ENCODE measurements at places on chromosomes 1 and 21.

DNA sequence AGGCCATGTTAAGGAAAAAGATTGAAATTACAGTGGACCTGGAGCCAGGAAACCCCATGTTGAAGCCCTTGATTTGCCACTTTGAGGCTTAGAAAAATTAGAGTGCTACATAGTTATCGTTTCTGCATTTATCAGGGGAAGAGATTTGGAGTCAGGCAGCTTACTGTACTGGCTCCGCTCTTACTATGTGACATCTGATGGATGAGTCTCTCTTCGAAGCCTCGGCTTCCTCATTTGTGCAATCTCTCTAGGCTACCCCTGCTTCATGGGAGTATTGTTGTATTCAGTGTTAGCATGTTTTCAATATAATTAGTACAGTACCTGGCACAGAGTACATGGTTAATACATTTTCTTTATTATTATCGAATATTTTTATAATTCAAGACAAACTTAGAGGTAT, 480.4 kb upstream of the USP24 start:
- DNase-seq: no peak

DNA sequence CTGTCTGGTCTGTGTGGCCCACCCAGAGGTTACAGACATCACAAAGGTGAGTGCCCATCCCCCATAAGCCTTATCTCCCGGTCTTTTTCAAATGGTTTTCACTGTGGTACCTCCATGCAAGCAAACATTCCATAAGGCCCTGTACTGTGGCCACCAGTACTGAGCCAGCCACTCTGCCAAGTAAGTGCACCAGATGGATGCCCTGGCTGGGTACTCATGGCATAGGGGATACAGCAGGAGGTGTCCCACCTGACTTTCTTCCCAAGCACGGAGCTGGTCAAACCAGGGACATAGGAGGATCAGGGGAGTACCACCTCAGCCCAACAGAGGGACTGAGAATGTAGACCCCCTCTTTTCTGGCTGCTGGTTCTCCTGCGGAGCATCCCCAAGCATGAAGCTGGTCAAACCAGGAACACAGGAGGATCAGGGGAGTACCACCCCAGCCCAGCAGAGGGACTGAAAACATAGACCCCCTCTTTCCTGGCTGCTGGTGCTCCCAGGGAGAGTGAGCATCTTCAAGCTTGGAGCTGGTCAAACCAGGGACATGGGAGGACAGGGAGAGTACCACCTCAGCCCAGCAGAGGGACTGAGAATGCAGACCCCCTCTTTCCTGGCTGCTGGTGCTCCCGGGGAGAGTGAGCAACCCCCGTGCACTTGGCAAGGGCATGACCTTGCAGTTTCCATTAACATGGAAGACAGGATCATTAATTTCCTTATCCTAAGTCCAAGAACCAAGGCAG, 81.8 kb upstream of the KLHDC7A start:
- DNase-seq: no peak

GRCh38 chr1:149936992-149937705, 470 bp upstream of the MTMR11 start:
- no peak for DNase-seq

GRCh38 chr21:27683292-27683691, 716.4 kb upstream of the ADAMTS5 start:
- no peak for DNase-seq

DNA sequence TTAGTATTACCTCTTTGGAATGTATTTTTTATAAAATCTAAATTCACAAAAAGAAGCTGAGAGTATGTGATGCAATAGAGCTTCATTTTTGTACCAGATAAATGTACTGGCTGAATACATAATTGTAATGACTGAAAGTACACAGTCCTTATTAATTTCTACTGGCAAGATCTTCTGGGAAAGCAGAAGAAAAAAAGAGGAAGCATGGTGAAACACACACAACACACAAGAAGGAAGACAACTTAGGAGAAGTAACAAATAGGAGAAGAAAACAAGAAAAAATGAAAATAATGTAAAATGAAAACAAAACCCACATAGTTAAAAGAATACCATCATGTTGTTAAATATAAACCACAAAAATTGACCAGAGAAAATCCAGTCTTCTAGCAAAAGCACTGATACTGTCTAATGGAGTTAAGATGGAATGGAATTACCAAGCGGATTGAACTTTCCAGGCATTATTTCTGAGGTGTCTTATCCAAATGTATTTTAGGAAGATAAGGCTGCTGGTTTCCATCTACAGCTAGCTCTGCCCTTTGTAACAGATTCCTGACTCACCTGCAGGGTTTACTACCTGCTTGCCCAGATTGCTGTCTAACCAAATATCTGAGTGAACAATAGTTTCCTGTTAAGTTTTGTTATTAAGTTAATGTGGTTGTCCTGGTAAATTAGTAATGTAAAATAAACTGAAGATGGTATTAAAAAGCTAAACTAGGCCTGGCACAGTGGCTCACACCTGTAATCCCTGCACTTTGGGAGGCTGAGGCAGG, 4.5 kb upstream of the COP1 start:
- DNase-seq: no peak

DNA sequence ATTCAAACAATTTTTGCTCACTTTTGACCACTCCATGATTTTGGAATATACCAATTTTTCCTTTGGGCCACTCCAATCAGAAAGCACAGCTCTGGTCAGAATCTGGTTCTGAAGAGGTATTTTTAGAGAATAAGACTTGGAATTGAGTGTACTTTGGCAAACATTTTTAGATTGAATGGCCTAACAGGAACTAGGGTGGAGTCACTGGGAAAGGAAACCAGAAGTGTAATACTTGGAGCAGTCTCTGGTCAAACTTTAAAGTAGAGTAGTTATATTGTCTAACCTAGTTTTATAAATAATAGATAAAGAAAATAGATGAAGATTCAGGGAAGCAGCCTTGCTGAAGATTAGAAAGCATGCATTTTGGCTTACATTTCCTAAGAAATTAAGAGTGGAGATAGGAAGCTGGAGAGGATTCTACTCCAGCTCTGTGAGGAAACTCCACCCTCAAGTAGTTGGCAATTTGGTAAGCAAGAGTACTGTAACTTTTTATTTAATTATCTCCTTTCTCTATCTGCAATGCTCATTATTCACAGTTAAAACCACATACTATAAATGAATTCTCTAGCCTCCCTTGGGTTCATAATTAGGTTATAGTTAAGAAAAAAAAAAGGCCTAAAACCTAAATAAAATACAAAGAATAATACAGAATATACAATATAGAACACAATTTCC, 15.8 kb downstream of the STIL start:
- DNase-seq: no peak

DNA sequence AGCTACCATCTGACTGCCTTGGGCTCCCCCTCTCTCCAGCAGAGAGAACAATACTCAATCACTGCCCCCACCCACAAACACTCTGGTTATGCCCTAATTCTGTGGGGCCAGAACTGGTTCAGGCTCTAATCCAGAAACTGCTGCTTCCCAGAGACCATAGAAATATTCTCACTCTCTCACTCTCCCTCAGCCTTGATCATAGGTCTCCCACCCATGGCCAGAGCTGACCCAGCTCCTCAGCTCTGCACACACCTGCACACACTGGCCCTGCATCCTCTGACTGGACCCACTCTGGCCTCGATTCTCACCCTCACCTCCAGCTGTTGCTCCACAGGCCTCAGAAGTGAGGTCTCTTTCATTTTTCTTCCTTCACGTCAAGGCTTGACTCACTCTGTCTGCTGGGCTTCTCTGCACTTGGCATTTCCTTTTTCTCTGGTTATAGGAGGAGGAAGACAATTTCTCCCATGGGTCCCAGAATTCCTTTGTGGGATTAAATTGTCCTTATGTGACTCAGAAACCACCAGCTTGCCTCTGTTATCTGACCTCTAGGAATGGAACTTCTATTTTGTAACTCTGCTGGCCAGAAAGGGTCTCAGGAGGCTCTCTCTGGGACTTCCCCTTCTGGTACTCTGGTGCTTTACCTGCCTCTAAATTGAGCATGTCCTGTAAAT, 15.6 kb upstream of the ZMYM6 start:
- no peak for DNase-seq

- DNase-seq: no peak
These were observed 16.6 kb upstream of the PTP4A2 start for GRCh38 chr1:31954607-31955283.

DNA sequence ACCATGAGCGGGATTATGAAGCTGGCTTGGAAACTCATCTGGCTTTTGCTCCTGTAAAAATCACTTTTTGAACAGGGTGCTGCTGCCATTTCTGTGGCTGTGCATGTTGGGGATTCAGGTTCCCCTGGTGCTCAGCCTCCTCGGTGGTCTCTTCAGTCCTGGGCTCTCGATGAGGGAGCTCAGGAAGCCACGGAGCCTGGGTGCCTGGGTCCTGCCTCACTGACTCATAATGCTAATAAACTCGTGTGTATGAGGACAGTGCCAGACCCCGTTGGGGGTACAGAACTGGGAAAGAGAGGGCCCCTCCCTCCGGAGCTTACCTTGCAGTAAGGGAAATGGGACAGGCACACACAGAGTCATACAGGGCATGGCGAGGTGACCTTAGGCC, 5.8 kb downstream of the COQ8A start:
- no peak for DNase-seq

DNA sequence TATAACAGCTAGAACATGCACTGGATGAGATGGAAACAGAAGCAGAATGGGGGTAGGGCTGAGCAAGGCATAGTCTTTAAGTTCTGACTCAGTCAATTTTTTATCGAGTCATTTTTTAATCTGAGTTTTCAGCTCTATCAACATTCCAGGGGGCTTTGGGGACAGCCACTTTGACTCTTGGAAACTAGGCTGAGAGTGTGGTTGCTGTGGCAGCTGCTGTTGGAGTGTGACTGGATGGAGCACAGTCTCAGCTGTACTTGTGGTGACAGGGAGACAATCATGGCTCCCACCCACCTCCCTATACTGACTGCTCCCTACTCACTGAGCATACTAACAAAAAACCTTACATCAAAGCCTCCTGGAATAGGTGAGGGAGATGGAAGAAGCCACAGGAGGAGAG, 25.0 kb downstream of the GJA5 start:
- DNase-seq: no peak

- no peak for DNase-seq
These were observed 125.8 kb downstream of the XPR1 start for GRCh38 chr1:180757657-180758056.

GRCh38 chr1:42144711-42145388, 8.4 kb upstream of the GUCA2B start:
- DNase-seq: no peak

DNA sequence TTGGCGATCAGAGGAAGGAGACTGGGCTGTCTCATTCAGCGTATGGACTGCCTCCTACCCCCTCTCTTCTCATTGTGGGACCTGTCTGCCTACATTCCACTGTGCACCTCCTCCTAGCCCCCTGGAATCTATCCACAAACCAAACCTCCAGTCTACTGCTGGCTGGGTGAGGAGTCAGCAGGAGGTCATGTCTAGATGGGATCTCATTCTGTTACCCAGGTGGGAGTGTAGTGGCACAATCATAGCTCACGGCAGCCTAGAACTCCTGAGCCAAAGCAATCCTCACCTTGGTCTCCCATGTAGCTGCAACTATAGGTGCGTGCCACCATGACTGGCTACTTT, 18.0 kb upstream of the TTC22 start:
- no peak for DNase-seq

GRCh38 chr1:103459346-103459745, 66.2 kb upstream of the RNPC3 start:
- DNase-seq: no peak

GRCh38 chr21:18204931-18205330, 39.7 kb upstream of the CHODL start:
- no peak for DNase-seq

GRCh38 chr1:201999625-202000238, 10.7 kb upstream of the ELF3 start:
- DNase-seq: no peak

DNA sequence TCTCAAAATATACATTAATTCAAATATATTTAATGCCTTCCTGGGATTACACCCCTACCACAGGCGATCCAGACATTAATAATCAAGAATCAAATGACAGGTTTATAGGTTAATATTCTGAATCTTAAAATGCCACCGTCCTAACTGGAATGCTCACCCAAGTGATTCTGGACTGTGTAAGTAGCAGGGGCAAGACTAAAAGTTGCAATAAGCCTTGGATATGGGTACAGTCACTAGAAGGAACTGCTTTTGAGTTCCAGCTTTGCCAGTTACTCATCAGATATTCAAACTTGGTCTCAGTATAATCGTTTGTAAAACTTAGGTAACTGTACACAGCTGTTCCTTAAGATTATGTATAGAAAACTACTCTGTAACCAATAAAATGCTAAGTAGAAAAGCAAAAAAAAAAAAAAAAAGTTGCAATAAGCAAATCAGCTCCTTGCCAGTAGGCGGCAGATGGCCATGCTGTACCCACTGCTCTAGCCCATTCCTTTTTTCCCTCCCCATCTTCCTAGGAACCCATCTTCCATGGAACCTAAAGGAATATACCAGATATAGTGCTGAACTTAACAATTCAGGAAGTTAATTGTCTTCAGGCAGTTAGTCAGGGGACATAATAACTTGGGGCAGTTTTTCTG, 10.5 kb downstream of the RO60 start:
- no peak for DNase-seq

DNA sequence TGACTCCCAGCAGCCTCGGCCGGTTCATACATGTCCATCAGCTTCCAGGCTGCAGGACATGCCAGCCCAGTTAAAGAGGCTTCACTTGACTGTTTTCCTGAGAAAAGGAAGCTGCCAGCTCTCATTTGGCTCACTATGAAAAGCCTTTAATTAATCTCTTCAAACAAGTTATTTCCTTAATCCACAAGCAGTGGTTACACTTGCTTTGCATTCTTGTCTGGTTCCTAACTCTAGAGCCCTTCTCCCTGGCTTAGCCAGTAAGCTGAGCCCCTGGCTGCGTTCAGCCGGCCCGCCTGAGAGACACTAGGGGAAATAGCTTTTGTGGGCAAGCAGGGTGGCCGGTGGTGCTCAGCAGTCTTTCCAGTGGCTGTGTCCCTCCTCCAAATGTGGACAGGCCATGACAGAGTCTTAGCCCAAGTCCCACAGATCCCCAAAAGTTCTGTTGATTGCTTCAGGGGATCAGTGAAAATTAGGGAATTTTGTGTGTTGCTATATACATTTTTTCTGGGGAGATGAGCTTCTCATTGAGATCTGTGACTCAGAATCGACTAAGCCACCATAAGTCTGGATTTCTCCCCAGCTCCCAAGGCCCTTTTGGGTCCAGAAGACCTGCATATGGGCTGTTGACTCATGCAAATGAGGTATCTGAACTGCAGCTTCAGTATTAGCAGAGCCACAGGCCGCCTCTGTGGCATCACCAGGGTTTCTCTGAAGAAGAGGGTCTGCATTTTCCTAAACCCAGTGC, 10.1 kb downstream of the ATF3 start:
- DNase-seq: no peak

DNA sequence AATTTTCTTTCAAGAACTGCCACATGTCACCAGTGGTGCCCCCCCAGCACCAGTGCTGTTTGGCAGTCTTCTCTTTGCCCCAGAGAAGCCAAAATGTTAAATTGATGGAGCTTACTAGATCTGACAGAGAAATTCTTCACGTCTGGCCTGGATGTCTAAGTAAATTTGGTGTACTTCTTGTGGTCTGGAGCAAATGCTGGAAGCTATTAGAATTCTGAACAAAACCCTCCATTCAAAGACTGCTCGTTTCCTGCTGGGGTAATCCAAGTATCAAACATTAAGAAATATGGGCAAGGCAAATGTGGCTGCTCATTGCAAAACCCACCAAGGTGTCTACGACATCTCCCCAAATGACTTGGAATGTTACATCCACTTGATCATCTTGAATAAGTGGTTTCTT, 92.3 kb downstream of the ROR1 start:
- no peak for DNase-seq

- no peak for DNase-seq
These were observed 8.6 kb downstream of the ALPL start for GRCh38 chr1:21517660-21518480.

- DNase-seq: no peak
These were observed 110.9 kb downstream of the NTPCR start for GRCh38 chr1:233061265-233061664.
